ENCODE measurements at places on chromosomes 1 and 21. TPM values are rescaled to one million over a fixed set of nuclear protein-coding genes. Genes with fewer than 3 reads are reported as not detected.
A peak's percentile ranks its signal among the peaks of the same experiment; 100 is the strongest.

GRCh38 chr1:221961532-221962292 lies 219.8 kb upstream of the DUSP10 start:
- peak; percentile 57 for DNase-seq

C4BPA gene
- not detected for total RNA-seq

- peak; percentile 56 for DNase-seq
Observed at GRCh38 chr1:24526940-24527542, 24.4 kb downstream of the RCAN3 start.

- DNase-seq: no peak
Observed at GRCh38 chr1:244068567-244068966, 17.5 kb downstream of the ZBTB18 start.

DNA sequence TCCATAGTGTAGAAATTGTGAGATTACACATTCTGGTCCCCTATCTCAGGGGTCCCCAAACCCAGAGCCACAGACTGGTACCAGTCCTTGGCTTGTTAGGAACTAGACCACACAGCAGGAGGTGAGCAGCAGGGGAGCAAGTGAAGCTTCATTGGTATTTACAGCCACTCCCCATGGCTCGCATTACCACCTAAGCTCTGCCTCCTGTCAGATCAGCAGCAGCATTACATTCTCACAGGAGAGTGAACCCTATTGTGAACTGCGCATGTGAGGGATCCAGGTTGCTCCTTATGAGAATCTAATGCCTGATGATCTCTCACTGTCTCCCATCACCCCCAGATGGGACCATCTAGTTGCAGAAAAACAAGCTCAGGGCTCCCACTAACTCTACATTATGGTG lies 229.7 kb upstream of the IRF2BP2 start:
- DNase-seq: no peak

GRCh38 chr1:60035921-60036320 lies 37.6 kb downstream of the C1orf87 start:
- no peak for DNase-seq

SEMA6C gene
- total RNA-seq: 2.5 TPM

- no peak for DNase-seq
Observed at GRCh38 chr1:207304710-207305488, 16.6 kb upstream of the CD55 start.

GRCh38 chr1:30929944-30930525 lies 21.5 kb upstream of the SDC3 start:
- DNase-seq: no peak

DNA sequence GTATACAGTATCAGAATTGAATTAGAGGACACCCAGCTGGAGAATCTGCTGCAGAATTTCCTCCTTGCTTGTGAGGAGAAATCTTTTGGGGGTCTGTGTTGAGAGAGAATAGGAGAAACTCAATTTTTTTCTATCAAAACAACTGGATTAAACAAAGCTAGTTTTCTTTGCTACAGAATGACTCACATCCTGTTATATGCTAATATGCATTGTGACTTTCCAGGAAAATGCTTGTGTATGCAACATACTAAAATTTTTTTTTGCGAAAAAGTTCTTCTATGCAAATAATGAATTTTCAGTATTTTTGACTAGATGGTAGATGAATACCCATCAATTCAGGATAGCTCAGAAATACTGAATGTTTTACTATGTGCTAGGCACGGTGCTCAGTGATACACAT lies 2.2 kb downstream of the VAMP4 start:
- no peak for DNase-seq
